ENCODE measurements at places on chromosomes 1 and 21.

DNA sequence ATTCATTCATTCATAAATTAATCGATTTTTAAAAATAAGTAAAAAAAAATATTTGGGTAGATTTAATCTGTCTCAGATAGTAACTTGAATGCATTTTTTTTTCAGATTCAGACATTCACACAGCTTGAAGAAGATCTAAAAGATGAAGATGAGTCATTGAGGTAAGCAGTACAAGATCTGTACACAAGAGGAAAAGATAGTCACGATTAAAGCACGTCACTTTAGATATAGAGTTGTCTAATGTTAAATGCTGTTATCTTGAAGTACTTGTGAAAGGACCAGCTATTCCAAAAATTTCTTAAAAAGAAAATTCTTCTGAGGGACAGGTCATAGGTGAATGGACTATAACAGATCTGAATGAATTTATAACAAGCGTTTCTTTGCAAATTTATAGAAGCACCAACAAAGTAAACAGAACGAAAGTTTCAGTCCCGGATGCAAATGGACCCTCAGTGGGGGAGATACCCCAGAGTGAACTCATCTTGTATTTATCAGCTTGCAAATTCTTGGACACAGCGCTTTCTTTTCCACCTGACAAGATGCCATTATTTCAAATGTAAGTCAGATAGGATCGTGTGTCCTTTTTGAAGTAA is 31.2 kb upstream of the MORC3 start:
- no peak for DNase-seq

- no peak for DNase-seq
These were observed 10.8 kb downstream of the SLC6A9 start for GRCh38 chr1:44020464-44020863.

DNA sequence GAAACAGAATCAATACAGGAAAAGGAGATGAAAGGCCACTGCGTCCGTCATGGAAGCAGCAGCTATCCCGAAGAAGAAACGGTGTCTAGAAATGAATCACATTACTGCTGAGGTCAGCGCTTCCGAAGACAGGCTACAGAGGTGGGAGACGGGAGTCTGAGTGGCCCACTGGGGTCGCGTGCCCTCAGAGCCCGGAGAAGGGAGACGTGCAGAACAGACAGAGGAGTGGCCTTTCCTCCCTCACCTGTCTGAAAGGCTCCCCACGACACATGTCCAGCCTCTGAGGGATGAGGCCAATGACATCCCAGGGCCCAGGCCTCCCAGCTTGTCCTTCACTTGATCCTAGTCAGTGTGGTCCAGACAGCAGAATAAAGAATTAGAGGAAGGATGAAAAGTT is 35.9 kb downstream of the VPS26C start:
- no peak for DNase-seq

GRCh38 chr1:52659356-52659755 is 26.4 kb downstream of the SHISAL2A start:
- no peak for DNase-seq

DNA sequence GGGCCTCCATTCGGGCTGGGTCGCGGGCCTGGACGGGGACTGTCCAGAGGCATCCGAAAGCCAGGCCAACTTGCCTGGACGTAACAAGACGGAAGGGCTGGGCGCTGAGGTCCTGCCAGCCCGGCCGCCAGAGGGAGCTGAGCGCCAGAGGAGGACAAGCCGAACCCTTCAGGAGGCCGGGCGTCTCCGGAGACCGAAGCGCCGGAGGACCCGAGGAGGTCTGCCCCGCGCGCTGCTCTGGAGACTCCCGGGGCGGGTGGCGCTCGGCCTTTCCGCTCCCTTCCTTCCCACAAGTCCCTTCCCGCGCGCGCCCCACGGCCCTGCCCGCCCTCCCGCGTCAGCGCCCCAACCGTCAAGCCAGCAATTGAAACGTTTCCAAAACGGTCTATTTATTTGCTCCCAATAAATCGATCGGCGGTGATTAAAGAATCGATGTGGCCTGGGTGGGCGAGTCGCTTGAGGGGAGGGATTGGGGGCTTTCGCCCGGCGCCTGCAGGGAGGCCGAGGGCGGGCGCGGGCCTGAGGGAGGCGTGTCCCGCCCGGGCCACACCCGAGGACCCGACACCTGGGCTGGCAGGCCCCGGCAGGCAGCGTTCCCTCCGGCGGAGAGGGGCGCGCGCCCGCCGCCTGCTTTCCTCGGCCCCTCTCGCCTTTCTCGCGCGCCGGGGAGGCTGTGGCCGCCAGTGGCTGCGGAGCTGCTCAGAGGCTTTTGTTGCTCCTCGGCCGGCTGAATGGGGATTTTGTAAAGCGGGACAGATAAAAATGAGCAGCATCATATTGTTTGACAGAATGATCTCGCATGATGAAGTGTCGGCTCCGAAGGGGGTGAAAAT is 5.2 kb upstream of the FOXD3 start:
- DNase-seq = no peak

GRCh38 chr1:230054092-230054749 is 12.8 kb upstream of the GALNT2 start:
- no peak for DNase-seq

GRCh38 chr21:28074676-28075075 is 918.0 kb downstream of the LTN1 start:
- no peak for DNase-seq

GRCh38 chr1:37021502-37021901 is 12.8 kb downstream of the GRIK3 start:
- DNase-seq = no peak

GRCh38 chr1:154459080-154459479 is 42.9 kb upstream of the TDRD10 start:
- DNase-seq = no peak

- DNase-seq = no peak
These were observed 1163.4 kb upstream of the TMPRSS15 start for GRCh38 chr21:19566975-19567374.

DNA sequence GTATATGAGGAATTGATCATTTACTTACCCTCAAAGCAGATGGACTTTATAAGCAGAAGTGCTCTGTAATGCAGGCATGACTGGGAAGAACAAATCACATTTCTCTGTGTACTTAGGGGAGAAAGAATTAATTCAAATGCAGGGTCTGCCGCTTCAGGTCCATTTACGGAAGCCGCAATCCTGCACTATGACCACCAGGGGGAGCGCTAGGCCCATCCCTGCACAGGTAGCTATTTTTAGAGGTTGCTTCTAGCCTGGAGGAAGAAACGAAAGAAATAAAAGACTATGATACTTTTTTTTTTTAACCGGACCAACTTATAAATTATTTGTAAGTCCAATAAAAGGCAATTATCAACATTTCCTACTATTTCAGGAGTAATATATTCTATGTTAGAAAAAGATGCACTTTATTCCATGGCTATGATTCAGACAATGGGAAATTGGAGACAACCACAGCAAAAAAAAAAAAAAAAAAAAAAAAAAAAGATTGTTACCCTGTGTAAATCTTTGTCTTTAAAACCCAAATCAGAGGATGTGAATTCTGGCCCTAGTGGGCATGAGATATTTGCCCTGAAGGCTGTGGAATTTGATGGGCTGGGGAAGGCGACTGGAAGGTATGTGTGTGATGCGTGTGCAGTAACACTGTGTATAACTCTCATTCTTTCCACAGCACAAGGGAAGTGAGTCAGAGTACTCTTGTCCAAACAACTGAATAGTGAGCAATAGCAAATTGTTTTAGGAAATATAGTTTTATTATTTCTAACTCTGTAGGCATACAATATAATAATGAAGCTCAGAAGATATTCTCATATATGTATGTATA is 12.9 kb upstream of the FYB2 start:
- DNase-seq = peak; percentile 4

- DNase-seq = no peak
These were observed 4.1 kb upstream of the IRF2BP2 start for GRCh38 chr1:234614081-234614489.

DNA sequence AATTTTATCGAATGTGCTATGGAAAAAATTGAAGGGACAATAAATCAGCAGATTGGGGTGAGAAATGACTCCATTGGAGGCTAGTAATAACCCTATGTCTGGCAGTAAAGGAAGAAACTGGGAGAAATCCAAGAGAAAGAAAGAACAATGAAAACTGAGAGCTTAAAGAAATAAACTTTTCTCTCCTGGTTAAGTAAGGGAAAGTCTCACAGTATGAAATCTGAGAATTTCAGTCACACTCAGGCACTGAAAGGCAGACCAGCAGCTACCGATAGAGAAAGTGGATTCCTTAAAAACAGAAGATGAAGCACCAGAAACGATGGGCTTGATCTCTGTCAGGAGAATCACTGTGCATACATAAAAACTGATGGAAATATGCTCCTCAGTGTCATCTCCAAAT is 404.2 kb downstream of the PLPP3 start:
- DNase-seq = no peak

GRCh38 chr21:36087362-36088138 is 17.7 kb downstream of the CBR1 start:
- DNase-seq = no peak

- DNase-seq = no peak
These were observed 19.5 kb upstream of the NID1 start for GRCh38 chr1:236084386-236084730.

- DNase-seq = no peak
These were observed 21.0 kb upstream of the POU2F1 start for GRCh38 chr1:167199656-167200055.

DNA sequence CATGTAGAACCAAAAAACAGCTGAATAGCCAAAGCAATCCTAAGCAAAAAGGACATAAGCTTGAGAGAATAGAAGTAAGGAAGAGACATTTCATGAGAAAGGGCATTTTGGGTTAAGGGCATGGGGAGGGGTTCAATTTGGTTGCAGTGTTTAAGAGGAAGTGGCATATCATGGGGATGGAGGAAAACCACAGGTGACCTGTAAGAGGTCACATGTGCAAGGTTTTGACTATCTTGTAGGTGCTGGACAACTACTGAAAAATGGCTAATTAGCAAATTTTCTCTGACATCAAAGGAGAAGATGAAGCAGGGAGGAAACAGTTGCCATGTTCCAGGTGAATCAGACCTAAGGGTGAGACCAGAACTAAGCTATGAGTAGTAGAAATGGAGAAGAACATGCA is 31.3 kb upstream of the ROR1 start:
- no peak for DNase-seq

GRCh38 chr21:39105341-39105765 is 77.9 kb downstream of the PSMG1 start:
- no peak for DNase-seq

DNA sequence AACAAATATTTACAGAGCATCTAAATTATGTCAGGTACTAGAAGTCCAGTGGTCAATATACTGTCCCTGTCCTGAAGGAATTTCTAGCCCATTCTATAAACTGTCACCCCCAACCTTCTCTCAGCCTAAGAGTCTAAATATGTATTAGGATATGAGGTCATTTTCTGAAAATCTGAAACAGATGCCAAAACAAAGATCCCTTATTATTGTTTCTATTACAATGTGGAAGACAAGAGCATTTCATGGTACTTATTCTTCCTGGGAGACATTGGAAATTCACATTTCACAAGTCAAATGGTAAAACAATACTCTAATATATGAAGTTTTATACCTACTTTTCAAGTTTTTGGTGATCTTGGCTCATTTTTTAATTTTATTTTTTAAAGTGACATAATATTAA is 2.6 kb downstream of the CLCA1 start:
- no peak for DNase-seq

GRCh38 chr1:193104502-193104906 is 710 bp downstream of the GLRX2 start:
- no peak for DNase-seq

DNA sequence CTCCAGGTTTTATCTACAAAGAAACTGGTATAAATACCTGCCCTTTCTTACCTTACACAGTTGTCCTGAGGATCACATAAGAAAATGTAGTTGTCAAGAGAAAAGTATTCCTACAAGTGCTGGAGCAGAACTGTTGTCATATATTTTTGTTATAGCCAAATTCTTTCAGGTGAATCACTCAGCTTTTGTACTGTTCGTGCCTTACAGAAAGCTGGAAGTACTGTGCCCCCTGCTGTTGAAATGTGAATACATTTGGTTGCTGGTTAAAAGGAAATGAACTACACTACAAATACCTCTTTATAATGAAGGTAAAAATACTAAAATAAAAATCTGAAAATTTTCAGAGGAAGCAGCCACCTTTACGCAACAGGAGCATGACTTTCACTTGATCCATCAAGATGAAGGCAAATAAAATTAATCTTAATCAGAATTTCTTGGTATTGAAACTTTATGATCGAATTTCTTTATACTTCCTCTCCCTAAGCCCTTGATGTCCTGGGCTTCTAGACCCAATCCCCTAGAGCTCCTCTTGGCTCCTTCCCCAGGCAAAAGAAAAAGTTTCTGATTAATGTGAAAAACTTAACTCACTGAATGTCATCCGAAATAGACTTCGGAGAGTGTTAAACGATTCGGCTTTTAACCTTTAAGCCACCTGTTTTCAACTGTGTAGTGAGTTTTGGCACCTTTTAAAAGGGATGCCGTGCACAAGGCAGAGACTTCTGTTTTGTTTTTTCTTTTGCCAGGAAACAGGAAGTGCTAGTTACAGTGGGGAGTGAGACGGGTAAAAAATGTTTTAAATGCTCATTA is 12.5 kb downstream of the CHML start:
- no peak for DNase-seq

DNA sequence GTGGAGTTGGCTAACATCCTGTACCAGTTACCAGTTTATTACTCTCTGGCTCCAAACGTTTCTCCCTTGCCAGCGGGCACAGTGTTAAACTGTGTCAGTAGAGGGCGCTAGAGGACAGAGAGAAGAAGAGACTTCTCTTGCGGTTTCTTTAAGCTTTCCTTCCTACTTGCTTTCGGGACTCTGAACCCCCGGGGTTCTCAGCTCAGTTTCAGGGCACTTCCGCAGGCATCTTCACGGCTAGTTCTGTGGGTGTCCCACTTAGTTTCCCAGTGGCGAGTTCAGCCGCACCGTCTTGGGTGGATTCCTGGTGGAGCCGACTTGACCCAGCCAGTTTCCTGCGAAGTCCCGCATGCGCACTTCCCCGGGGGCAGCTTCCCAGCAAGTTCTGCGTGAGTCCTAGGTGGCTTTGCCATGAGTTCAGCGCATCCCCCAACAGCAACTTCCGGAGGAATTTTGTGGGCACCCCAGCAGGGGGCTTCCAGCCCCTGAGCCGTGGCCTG is 37.9 kb upstream of the BTG2 start:
- DNase-seq = peak; percentile 70

GRCh38 chr1:90387805-90388204 is 329.3 kb downstream of the BARHL2 start:
- no peak for DNase-seq

GRCh38 chr1:36872126-36872754 is 162.1 kb downstream of the GRIK3 start:
- DNase-seq = no peak

GRCh38 chr1:197200272-197200899 is 53.9 kb upstream of the ASPM start:
- DNase-seq = peak; percentile 32
